ENCODE measurements at places on chromosomes 6 and 20. TPM values are rescaled to one million over a fixed set of nuclear protein-coding genes. Genes with fewer than 3 reads are reported as not detected.

TRIM40 gene
- not detected for total RNA-seq

GRCh38 chr6:71913444-71914234 is 27.3 kb downstream of the RIMS1 start:
- no peak overlapping the region for H3K4me3 ChIP-seq
- H3K36me3 ChIP-seq = no peaks in the 10 kb centered on the region
- no peaks in the 10 kb centered on the region for H3K27me3 ChIP-seq
- no peak overlapping the region for H3K27ac ChIP-seq
- no peaks in the 10 kb centered on the region for H3K4me1 ChIP-seq

PKIB gene
- 86.4 TPM for total RNA-seq

- H3K4me3 ChIP-seq = no peak overlapping the region
- no peaks in the 10 kb centered on the region for H3K27me3 ChIP-seq
- no peak overlapping the region for H3K27ac ChIP-seq
- peaks cover 9% of the 10 kb centered on the region for H3K4me1 ChIP-seq
Observed at GRCh38 chr6:133359256-133359655, 118.1 kb downstream of the EYA4 start.
